ENCODE measurements at places on chromosomes 7 and 10. TPM values are rescaled to one million over a fixed set of nuclear protein-coding genes. Genes with fewer than 3 reads are reported as not detected.

CYP3A4 gene
- 0.20 TPM for polyA plus RNA-seq

DNA sequence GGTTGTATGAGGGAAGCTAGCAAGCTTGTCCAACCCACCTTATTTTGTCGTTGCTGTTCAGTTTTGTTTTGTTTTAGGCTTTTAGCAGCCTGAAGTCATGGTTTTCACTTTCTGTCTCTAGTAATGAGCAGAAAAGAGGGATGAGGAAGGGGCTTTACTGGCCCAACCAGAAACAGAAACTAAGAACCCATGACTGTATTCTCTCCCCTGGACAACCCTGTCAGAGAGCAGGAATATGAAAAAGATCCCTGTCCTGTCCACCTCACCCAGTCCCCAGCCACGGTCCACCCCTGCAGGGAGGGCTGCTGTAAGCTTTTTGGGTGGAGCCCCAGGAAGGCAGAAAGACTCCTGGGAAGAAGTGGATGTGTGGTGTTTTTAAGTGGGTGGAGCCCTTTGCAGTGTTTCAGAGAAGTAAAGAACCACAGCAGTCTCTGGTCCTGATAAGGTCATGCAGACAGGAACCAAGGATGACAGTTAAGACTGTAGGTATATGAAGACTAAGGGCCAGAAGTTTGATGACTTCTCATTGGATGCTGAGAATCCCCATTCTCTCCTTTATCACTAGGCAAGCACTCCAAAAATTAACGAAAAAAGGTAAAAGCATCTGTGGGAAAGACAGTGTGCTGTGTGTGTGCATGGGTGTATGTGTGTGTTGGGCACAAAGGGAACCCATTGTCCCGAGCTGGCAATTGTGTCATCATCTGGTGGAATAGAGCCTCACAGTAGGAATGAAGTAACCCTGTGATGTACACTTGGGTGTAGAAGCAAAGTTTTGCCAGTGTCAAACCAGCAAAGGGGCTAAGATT, 13.8 kb downstream of the MRPL32 start:
- no peak overlapping the region for H3K4me3 ChIP-seq
- no peaks in the 10 kb centered on the region for H3K36me3 ChIP-seq
- H3K27me3 ChIP-seq: no peaks in the 10 kb centered on the region
- H3K4me1 ChIP-seq: no peaks in the 10 kb centered on the region
- no peak overlapping the region for H3K27ac ChIP-seq

DNA sequence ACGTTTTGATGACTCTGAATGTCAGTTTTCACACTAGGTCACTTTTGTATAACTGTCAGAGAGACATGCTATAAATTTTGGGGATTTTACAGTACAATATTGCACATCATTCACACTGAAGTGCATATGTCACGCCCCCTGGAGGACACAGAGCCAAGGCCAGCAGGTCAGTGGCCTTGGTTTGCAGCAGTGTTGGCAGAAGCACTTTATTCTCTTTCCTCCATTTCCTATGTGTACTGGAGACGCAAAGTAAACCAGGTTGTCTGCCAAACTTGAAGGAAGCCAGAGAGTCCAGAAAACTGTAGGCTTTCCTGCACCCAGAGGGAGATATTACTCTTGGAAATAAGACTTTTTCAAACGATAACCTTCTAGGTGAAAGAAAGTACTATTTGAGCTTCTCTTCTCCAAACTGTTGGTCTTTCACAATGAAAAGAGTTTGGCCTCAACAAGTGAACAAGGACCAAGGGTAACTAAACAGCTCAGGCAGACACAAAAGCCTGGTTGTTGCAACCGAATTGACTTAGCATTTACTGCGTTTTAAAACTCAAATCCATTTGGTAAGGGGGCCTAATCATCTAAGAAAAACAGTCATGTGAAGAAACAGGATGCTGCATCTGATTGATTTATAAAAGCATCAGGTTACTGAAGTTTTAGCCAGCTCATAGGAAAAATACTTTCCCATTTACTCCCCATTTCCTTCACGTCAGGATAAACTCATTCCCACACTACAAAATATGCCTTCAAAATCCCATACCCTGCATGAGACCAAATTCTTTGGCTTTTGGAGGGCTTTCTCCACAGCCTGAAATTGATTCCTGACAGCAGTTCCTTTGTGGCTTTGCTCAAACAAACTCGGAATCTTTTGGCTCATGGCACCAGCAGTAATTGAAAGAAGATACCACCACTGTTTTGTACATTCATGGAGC, 83.0 kb upstream of the SEC61G start:
- no peak for DNase-seq
- H3K36me3 ChIP-seq: no peaks in the 10 kb centered on the region
- no peaks in the 10 kb centered on the region for H3K4me1 ChIP-seq
- H3K27ac ChIP-seq: no peak overlapping the region
- H3K27me3 ChIP-seq: no peaks in the 10 kb centered on the region

AQP1 gene
- polyA plus RNA-seq: 330 TPM

- no peaks in the 10 kb centered on the region for H3K36me3 ChIP-seq
- no peak overlapping the region for H3K4me3 ChIP-seq
- H3K4me1 ChIP-seq: no peaks in the 10 kb centered on the region
- DNase-seq: no peak
These were observed 79.1 kb downstream of the AASS start for GRCh38 chr7:122064971-122065370.

DNA sequence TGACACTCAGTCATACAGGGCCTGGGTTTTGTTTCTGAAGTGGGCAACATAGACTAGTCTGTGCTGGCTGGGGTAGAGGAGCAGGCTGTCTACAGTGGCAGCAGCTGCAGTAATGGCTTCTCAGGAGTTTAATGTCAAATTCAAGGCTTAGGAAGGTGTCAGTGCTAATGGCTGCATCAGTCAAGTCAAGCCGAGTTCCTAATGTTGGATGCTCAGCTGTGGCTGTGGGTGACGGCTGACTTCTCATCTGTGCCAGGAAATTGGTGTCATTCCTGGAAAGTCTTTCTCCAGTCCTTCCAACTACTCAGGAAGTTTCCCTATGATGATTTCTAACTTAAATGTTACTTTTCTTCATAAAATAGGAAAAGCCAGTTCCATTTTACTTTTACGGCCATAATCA, 468.1 kb upstream of the IGFBP3 start:
- no peak overlapping the region for H3K27ac ChIP-seq
- no peak overlapping the region for H3K4me3 ChIP-seq
- H3K27me3 ChIP-seq: no peaks in the 10 kb centered on the region
- H3K36me3 ChIP-seq: no peaks in the 10 kb centered on the region
- no peaks in the 10 kb centered on the region for H3K4me1 ChIP-seq

- no peak overlapping the region for H3K27ac ChIP-seq
- H3K27me3 ChIP-seq: no peaks in the 10 kb centered on the region
- H3K4me1 ChIP-seq: no peaks in the 10 kb centered on the region
- H3K4me3 ChIP-seq: no peak overlapping the region
- H3K36me3 ChIP-seq: no peaks in the 10 kb centered on the region
- DNase-seq: no peak
These were observed 493.9 kb upstream of the IGFBP3 start for GRCh38 chr7:46414946-46415345.

GRCh38 chr7:137953043-137953664, 48.7 kb downstream of the CREB3L2 start:
- H3K27ac ChIP-seq: peak overlapping the region; percentile 46
- no peak for DNase-seq
- H3K4me3 ChIP-seq: no peak overlapping the region
- H3K27me3 ChIP-seq: no peaks in the 10 kb centered on the region
- H3K4me1 ChIP-seq: peaks cover 44% of the 10 kb centered on the region

DNA sequence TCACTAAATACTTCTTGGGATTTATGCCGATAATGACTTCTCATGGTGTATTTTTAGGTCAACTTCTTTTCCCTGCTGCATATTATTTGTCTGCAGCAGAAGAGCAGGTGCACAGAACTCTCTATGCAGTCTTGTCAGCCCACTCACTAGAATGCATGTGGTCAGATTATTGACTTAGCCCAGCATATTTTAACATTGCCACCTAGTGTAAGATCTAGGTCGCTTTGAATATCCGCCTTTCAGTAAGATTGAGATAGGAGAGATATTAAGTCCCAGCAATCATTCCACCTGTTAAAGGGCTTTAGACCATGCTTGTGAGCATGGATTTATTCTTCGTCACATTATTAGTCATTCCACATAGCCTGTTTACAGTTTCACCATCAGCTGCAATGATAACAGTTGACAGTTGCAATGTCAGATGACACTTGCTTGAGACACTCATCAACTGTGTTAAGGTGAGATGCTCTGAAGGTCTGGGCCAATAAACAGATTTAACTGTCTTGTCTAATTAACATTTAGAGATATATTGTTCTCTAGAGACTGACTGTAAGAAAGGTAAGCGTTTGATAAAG, 491.7 kb downstream of the ARL4A start:
- no peaks in the 10 kb centered on the region for H3K27me3 ChIP-seq
- H3K4me1 ChIP-seq: no peaks in the 10 kb centered on the region
- no peak for DNase-seq
- H3K27ac ChIP-seq: no peak overlapping the region
- H3K36me3 ChIP-seq: no peaks in the 10 kb centered on the region
